ENCODE measurements at places on chromosomes 3 and 15.

DNA sequence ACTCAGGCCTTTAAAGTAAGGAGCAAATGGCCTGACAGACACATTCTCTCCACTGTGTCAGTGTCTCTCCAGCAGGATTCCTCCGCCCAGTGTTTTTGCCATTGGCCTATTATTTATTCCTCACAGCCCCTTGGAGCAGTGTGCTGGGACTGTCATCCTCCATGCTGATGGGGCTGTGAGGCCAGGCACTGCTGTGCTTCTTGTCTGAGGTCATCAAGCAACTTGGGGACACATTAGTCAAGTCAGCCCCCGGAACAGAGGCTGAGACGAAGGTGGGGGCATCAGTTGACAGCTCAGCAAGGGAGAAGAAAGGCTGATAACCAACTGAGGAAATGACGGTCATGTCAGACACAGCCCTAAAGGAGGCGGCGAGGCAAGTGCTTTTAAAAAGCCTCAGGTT lies 67.4 kb downstream of the XXYLT1 start:
- DNase-seq, result no peak

DNA sequence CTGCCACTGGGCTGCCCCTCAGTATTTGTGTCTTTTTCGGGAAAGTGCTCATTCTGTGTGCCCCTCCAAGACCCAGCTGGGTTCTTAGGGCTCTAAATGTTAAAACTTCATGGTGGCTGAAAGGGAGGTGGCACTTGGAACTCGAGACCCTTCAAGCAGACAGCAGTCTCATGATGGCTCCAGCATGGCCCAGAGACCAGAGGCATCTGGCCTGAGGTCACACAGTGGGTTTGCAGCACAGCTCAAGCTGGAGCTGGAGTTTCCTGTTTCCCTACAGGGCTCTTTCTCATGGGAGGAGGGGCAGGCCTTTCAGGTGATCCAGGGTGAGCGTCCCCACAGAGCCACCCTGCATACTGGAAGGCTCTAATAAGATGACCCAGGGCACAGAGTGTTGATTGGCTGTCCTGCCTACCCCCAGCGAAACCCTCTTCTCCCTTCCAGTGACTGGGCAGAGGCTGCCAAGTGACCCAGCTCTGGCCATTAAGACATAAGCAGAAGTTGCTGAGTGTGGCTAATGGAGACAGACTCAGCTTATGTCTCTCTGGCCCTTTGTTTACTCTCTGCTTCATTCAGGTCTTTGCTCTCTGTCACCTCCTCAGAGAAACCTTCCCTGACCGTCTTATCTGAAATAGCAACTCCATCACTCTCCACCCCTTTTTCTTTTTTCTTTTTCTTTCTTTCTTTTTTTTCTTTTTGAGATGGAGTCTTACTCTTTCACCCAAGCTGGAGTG lies 166.6 kb upstream of the SMAD3 start:
- no peak for DNase-seq

DNA sequence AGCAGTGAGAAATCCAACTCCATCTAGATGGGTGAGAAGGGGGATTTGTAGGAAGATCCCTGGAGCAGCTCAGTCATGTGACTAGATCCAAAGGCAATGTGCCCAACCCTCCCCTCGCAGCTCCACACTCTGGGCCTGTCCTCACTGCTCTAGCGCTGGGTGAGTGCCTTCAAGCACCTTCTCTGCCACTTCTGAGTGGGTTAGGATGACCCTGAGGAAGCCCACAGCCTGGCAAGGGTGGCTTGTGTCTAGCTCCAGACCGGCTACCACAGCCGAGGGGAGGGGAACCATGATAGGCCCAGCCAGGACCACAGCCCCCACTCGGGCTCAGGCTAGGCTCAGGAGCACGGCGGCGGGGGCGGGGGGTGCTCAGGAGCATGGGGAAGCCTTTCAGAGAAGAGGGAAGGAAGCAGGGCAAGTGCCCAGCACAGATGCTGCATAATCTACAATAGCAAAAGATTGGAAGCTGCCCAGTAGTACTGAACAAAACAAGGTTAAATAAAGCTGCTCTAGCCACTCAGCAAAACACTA lies 1.7 kb downstream of the SPATA12 start:
- no peak for DNase-seq

- DNase-seq, result no peak
Measured at GRCh38 chr3:183360971-183361624, 67.3 kb downstream of the MCF2L2 start.

GRCh38 chr3:48018841-48019240 lies 2.6 kb upstream of the MAP4 start:
- no peak for DNase-seq

DNA sequence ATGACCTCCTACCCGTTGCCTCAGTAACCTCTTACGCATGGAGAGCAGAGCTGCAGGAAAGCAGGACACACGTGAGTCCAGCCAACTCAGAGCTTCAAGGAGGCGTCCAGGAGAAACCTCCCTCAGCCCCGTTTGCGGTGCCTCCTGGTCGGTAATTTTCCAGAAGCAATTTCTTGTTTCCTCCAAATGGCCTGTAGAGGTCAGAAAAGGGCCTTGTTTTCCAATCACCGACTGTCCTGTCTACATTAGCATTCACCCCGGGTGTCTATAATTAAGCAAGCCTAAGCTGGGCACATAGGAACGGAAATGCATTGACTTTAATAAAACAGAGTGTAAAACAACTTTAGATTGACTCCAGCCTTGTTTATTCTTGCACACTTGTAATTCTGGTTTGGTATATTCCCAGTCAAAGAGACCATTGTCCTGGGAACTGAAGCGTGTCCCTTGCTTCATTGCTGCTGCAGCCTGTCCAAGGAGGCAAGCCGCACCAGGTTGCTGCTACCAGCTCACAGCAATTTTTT lies 836.2 kb downstream of the AGBL1 start:
- no peak for DNase-seq

GRCh38 chr15:62835351-62835750 lies 207.2 kb upstream of the TPM1 start:
- no peak for DNase-seq
